CD4-positive, alpha-beta T cell treated with Interleukin-1 beta for 1 hour (primary cell): ENCODE measurements at places on chromosomes 12 and 14.

DNA sequence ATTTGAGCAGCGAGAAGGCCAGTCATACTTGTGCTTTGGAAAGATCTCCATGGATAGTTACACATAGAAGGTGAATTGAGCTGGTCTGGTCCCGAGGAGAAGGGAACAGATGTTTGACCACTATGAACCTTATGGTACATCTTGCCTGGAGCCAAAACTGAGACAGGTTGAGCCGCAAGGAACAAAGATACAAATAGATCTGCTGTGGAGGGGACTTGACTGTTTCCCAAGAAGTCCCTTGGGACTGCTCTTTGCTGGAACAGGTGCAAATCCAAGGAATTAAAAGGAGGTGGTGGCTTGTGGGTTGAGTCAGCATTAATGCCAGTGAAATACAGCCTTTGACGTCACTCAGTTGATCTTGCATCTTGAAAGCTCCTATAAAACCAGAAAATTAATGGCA lies 68.8 kb upstream of the PRIMA1 start:
- no peak for DNase-seq

GRCh38 chr14:24873551-24873950 lies 176.4 kb downstream of the STXBP6 start:
- DNase-seq = no peak

GRCh38 chr14:101458741-101459550 lies 102.3 kb upstream of the DIO3 start:
- DNase-seq = no peak

GRCh38 chr12:58895053-58895452 lies 25.3 kb downstream of the LRIG3 start:
- no peak for DNase-seq

DNA sequence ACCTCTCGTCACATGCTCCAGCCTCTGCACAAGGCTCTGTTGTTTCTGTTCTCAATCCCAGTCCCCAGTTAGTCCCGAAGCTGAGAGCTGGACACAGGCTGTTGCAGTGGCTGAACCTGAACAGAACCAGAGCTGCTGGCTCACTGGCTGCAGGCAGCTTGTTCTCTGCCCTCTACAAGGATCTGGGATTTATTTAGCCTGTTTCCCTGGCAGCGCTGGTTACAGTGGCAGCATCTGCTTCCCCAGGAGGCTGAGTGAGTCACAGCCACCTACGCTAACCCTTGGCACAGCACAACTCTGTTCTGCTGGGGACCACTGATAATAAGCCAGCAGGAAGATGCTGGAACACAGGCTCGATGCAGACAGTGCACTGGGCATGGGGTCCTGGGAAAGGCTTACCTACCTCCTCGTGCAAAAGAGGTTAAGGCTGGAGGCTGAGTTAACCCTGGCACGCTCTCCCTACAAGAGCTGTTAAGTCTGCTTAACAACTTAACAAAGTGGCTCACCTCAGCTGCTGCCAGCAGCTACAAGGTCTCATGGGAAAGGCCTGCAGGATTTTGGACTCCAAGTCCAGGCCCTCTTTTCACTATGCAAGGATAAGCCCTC lies 299.6 kb downstream of the PCNX1 start:
- DNase-seq = no peak

DNA sequence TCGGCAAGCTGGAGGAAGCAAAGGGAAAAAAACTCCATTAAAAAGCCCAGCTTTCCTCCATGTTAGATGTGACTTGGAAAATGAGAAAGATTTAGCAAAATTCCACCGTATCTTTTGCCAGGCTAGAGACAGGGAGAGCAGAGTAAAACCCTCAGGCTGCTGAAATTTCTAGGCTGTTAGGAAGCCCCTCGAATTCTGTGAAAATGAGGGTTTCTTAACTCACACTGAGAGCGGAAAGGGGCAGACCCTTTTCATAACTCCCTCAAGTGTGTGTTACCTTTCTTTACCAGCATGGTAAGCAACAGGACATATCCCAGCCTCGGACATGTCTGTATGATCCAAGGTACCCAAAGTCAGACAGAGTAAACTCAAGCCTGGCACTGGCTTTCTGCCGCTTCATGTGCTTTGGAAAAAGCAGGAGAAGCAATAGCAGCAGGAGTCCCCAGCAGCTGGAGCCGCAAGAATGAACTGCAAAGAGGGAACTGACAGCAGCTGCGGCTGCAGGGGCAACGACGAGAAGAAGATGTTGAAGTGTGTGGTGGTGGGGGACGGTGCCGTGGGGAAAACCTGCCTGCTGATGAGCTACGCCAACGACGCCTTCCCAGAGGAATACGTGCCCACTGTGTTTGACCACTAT lies at the start of gene RHOJ:
RHOJ (plus strand) TSS at position 37 of the 637 bp plus-strand sequence; CDS start at position 464, 427 bp downstream.
- DNase-seq = no peak

DNA sequence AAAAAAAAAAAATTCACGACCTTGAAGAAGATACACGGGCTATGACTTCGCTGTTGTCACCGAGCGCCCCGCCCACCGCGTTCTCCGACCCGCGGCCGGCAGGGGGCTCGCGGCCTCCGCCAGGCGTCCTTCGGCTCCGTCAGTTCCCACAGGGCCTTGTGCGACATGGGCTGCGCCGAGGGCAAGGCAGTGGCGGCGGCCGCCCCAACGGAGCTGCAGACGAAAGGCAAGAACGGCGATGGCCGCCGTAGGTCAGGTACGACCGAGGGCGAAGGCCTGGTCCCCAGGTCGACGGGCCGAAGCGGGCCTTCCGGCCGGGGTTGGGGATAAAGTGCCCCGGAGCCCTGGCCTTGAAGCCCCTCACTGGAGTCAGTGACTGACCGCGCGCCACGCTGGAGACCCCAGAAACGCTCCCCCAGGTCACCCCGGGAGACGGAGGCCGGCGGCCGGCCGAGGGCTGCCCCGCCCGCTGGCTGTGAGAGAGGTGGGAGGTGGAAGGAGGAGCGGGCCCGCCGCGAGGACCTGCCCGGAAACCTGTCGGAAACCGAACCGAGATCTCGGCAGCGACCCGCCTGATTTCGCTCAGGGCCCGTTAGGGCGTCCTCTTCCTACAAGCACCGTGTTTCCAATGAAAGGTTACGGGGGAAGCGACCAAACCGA lies at the start of gene TXNRD1:
TXNRD1 (plus strand) TSS at position 142 of the 660 bp plus-strand sequence; CDS start at position 166, 24 bp downstream.
- DNase-seq = peak; percentile 84

- DNase-seq = no peak
Measured at GRCh38 chr14:50602035-50602434, 42.1 kb downstream of the ATL1 start.

- DNase-seq = no peak
Measured at GRCh38 chr14:32453857-32454810, 125.0 kb downstream of the AKAP6 start.

DNA sequence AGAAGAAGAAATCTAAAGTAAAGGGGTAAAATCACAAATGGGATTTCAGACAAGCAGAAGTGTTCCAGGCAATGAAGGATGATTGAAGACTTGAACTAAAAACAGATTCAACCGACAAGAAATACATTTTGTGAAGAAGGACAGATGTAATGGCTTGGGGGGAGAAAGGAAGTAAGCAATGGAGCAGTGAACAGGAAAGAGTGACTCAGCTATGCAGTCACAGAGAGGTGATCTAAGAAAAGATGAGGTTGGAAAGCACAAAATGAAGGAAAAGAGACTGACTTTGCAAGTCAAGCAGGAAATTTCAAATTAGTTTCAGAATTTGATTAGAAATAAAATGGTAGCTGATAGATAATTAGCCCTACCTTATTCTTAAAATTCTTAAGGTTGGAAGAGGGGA lies 66.5 kb downstream of the PUS7L start:
- no peak for DNase-seq

GRCh38 chr14:34023824-34024767 lies 73.2 kb upstream of the EGLN3 start:
- DNase-seq = no peak

DNA sequence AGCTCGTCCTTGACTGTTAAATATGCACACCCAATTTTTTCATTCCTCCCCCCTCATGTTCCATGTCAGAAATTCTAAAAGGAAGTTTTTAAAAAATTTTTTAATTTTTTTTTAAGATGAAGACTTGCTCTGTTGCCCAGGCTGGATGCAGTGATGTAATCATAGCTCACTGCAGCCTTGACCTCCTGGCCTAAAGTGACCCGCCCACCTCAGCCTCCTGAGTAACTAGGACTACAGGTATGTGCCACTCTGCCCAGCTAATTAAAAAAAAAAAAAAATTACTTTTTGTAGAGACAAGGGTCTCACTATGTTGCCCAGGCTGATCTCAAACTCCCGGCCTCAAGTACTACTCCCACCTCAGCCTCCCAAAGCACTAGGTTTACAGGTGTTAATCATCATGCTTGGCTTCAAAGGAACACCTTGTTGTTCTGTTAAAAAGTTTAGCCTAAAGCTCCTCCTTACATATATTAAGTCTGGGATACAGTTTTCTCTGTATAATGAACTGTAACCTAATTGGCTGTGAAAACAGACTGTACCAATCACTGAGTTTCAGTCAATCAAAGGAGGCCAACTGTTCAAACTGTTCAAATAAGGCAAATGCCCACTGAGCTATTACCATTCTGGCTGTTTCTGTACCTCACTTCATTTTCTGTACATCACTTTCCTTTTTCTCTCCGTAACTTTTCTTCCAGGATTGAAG lies 17.8 kb downstream of the SDR9C7 start:
- DNase-seq = no peak

- no peak for DNase-seq
Measured at GRCh38 chr14:98175881-98176280, 1096.1 kb downstream of the BCL11B start.

- DNase-seq = peak; percentile 88
Measured at GRCh38 chr14:74712499-74713394, at the start of the genes AREL1 and FCF1. Gene AREL1, minus strand, starts transcription at chr14:74713080. Its CDS starts 27,465 bp downstream, at chr14:74685615. Gene FCF1, plus strand, starts transcription at chr14:74713144. Its CDS starts 54 bp downstream, at chr14:74713198.

GRCh38 chr14:92391726-92392125 lies 68.8 kb downstream of the SLC24A4 start:
- DNase-seq = no peak

- DNase-seq = no peak
Measured at GRCh38 chr12:67243260-67243659, 25.9 kb upstream of the CAND1 start.

DNA sequence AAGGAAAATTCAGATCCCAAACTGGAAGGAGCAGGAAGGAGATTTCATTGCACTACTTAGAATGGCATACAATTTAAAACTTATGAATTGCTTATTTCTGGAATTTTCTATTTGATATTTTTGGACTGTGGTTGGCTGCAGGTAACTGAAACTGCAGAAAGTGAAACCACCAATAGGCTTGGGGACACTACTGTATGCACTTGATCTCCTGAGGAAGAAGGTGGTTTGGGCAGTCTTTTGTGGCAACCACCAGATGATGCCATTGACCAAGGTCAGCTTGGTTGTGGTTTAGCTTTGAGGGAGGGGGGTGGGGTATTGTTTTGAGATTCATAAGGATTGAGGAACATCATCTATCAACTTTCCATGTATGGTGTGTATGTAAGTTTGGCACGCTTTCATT lies 209.5 kb upstream of the STXBP6 start:
- DNase-seq = no peak

DNA sequence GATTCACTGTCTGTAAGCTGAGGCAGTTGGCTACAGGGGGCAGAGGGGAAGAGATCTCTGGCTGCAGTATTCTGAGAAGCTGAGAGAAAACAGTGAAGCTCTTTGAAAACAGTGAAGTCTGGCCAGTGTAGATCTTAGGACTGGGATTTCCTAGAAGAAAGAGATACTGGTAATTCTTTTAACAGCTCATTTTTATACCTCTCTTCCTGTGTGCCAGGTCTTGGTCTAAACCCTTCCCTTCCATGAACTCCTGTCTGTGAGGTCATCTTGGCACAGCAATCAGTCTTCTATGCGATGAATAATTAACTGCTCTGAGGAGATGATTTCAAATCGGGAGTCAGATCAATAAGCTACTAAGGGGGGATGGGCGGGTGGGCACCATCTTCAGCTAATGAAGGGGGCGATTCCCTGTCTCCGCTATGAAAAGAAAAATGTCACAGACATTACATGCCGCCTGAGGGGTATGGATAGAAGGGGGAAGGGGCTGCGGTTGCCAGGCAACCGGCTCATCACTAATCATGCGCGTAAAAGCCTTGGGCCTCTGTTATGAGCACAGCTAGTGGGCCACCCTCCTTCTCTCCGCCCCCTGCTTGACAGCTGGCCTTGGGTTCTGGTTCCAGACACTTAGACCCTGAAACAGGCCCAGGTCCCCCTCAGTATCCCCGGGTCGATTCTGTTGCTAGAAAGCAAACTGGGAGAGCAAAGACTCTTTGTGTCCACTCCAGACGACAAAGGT lies 75.3 kb upstream of the CEP83 start:
- DNase-seq = no peak

GRCh38 chr14:82366803-82367202 lies 833.1 kb upstream of the SEL1L start:
- no peak for DNase-seq

- no peak for DNase-seq
Measured at GRCh38 chr12:130439250-130439649, 101.6 kb downstream of the PIWIL1 start.

DNA sequence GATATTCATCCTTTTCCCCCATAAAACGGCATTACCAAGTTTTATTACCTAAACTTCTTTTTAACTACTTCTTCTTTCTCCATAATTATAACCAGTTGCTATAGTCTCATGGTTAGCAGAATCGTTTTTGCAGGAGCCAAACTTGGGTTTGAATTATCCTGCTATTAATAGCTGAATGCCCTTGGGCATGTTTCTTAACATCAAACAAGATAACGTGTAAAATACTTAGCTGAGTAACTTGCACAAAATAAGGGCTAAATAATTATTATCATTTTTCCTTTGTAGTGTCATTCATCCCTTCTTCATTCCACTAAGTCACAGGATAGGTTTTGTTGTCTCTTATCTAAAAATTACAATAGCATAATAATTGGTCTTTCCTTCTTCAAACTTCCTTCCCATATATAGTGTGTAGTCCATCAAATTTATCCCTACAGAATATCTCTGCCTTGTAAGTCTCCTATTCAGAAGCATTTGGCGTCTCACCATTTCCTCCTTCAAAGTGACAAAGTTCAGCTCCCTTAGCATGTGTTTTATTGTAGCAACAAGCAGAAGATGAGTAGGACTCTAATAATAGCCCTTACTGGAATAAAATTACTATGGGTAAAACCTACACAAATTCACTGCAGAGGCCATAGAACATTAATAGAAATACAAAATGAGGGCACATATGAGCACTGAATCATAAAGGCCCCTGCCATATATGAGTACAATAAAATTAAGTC lies 63.8 kb downstream of the FAR2 start:
- DNase-seq = no peak

DNA sequence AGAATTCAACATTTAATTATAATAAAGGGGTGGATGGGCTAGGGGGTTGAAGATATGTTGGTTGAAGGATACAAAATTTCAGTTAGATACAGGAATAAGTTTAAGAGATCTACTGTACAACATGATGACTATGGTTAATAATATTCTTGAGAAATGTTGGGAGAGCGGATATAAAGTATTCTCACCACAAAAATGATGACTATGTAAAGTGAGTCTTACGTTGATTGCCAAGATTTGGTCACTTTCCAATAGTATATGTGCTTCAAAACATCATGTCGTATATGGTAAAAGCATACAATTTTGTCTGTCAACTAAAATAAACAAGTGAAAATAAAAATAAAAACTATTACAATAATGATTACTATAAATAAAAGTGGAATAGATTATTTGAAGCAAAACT lies 802.0 kb downstream of the C12orf50 start:
- no peak for DNase-seq
